ENCODE measurements at places on chromosomes 3 and 15.

DNA sequence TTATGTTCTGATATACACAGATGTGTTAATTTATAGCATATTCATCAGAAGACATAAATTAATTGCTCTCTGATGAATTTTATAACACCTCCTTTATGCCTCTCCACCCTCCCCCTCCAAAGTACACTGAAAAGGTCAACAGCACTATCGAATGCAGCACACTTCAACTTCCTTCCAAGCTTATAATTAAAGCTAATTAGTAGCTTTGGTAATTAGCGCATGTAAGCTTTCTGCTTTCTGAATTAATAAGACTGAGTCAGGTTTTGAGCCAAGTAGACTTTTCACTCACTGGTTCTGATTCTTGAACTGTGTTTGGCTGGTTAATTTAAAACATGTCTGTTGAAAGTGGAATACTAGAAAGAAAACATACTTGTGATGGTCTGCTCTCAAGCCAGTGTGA, 760.8 kb upstream of the CFAP20DC start:
- no peak for DNase-seq

DNA sequence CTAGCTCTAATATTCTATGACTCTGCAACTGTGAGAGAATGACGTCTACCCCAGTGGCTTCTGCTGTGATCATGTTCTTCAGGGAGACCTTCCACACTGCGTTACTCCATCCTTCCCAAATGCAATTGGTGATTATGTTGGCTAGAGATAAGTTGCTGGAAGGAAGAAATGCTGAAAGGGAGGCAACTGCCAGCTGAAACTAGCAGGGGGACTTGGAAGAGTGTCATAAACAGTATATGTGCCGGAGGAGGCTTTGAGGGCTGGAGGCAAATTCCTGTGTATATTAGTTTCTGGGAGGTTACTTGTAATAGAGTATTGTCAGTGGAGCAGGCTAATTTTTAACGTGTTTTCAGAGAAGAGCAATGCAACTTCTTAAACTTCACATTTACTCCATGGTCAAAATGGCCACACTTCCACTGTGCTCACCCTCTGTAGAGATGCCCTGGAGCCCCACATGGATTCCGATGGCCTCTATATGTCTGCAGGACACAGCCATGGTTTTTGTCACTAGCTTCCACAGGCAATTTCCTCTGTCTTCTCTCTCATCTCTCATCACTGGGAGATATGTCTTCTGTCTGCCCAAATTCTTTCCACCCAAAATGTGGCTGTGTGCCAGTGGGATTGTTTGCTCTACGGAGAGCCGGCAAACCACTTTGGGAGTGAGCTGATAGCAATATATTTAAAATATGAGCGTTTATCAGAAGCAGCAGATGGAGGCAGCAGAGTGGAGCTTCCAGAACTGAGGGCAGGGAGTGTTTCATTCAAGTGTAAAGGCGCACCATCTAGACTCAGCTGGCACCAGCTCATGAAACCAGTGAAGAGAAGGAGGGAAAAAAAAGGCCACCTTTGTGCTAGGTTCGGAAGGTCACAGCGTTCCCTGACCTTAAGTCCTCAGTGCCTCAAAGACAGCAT, 13.3 kb upstream of the CD47 start:
- DNase-seq: no peak

DNA sequence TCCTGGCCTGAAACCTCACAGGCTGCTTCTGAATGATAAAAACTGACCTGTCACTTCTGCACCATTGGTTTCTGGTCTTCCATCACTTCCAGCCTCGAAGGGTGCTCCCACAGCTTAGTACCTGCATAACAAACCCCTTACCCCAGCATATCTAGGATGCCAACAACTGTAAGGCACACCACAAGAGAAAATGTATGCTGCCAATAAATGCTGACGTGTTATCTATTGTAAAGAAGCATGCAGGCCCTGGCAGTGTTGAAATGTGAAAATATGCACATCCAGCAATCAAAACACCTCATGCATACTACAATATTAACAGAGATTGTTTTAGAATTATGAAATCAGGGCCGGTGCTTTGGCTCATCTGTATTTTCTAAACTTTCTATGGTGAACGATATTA, 242.0 kb upstream of the NSMCE3 start:
- DNase-seq: no peak

DNA sequence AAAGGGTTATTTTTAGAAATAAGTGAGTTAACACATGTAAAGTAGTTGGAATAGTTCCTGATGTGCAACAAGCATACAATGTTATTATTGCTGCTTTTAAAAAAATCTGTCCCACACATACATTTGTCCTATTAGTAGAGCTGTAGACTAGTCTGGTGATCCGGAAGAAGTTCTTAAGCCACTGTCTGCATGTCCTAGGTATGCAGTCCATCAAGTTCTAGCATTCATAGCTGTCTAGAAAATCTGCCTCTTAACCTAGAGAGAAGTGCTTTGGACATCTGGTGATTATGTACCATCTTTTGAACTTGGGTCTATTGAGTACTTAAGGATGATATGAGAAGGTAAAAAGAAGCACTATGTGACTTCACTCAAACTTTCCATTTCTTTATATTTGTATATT, 439.9 kb upstream of the NAALADL2 start:
- DNase-seq: no peak

DNA sequence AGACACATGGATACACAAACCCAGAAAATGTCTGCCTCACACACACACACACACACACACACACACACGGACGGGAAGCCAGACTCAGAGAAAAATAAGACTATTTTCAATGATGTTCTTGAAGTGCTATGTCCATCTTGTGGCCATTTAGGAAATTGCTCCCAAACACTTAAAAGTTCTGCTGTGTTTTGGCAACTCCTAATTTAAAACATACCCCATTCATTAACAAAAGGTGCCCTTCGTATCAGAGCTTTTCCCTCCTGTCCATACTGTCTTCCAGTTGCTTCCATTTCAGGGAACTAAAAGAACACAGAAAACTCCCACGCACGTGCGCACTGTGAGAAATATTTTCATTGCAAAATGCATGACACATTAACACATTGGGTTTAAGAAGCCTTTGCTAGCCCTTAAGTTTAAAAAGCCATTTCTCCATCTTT, 44.6 kb downstream of the SLC12A1 start:
- peak; percentile 54 for DNase-seq

DNA sequence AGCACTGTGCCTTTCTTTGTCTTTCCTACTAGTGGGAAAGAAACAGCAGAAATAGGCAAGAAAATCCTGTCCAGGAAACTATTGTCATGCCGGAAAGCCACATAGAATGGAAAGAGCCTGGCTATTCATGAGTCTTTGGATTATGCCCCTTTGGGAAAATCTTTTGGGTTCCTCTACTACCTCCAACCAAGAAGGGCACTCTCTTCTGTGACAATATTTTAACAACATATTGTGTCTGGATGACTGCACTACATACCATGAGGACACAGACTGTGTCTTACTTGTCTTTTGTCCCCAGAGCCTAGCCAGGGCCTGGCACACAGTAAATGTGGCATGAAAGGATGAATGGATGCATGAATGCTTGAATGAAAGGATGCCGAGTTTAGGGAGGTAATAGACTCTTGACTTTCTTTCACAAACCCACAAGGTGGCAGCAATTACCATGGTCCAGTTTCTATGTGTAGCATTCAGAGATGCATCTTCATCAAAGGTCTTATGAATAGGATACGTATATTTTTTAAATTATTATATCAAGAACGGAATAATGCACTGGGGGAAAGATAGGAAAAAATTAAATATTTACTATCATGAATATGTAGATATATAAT, 30.3 kb downstream of the ARL14 start:
- no peak for DNase-seq

All from AG09319 (cell line).